Myocyte (in vitro differentiated cells): ENCODE measurements at places on chromosomes 6 and 20. TPM values are rescaled to one million over a fixed set of nuclear protein-coding genes. Genes with fewer than 3 reads are reported as not detected.

DNA sequence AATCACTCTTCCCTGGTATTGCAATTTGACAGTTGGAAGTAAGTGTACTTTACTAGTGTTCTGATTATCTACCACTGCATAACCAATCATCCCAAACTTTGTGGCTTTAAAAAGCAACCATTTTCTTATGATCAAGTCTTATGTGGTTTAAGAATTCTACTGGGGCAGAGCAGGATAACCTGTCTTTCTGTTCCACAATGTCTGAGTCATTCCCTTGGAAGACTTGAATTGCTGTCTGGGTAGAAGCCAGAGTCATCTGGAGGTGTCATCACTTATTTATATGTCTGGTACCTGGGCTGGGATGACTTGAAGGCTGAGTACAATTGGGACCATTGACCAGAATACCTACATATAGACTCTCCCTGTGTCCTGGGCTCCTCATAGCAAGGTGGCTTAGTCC lies 644.3 kb downstream of the HDGFL1 start:
- DNase-seq: peak; percentile 57

- DNase-seq: no peak
Observed at GRCh38 chr6:53831936-53832660, 37.3 kb downstream of the LRRC1 start.

GRCh38 chr6:92362404-92362803 lies 1057.0 kb downstream of the EPHA7 start:
- DNase-seq: peak; percentile 81

GRCh38 chr6:167526465-167527368 lies 201.8 kb downstream of the TTLL2 start:
- no peak for DNase-seq

DNA sequence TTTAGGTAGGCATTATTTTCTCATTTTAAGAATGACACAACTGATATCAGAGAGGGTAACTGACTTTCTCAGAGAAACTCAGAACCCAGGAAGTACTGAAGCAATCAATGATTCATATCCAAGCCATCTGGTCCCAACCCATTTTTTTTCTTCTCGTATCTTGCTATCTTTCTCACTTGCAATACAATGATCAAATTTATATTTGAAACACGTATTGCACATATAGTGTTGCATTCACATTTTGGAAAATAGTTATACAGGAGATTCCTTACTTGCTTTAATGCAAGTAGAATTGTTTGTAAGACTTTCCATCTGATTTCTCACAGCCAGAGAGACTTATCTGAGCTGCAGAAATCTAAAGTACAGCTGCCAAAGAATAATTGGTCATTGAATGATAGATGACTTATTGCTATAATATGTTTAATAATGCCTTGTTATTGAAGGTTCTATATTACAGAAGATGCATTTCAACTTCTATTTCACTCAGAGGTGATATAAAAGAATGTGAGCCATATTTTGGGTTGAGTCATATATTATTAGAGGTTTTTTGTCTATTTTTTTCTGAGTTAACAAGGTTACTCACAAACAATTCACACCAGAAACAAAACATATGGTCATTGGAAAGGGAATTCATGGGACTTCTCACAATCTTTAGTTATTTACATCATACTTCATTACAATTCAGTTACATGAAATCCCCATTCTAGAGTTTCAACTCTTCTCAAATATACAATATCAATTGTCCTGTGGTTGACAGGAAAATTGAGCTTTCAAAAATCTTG lies 337.5 kb upstream of the CITED2 start:
- no peak for DNase-seq

DNA sequence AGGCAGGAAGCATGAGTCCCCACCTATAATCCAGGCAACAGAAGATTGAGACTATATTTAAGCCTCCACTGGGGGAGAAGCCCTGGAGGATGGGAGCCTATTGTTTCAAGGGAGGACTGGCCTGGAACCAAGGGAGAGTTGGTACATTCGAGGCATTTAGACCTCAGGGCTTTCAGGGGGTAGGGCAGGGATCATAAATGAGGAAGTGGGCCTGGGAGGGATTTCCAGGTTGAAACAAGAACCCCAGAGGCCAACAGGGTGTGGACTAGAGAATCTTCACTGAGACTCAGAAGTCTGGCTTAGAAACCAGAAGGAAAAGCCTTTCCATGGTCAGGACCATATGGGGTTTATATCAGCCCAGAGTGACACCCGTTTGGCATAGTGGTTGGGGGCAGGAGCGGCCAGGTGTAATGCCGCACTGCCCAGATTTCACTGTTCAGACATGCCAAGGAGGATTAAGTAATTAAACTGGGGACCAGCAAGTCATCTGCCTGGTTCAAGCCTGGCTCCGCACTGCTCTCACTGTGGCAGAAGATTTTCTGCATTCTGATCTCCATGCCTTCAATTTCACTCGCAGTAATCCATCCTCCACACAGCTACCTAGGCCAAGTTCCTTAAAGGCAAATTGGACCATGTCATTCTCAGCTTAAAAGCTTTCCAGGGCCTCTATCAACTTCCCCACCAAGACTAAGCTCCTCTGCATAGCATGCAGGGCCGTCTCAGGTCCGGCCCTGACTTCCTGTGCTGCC lies 17.8 kb downstream of the LRFN2 start:
- no peak for DNase-seq

DNA sequence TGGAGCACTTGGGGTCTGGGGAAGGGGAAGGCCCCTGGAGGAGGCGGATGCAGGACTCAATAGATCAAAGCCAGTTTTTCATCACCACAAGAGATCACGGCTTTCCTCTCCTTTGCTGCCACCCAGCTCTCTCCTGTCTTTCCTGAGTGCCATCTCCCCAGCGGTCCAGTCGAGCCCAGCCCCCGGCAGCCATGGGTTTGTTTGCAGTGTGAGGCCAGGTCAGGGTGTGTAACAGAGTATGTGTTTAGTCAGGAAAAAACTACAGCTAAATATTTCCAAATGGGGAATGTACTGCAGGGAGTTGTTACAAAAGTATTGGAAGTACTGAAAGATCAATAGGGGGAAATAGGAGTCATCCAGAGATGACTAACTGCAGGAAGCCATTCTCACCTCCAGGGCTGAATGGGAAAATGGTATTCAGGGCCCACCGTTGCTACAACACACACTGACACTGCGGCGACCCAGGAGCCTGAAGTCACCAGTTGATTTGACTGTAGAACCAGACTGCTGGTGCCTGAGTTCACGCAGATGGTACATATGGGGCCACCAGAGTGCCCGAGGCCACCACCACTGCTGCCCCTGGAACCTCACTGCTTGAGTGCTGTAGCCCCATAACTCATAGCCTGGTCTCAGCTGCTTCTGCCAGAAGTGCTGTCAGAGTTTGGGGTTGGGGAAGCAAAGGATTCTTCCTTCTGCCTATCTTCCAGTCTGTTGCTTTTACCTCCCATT lies 23.6 kb upstream of the FANCE start:
- no peak for DNase-seq

DNA sequence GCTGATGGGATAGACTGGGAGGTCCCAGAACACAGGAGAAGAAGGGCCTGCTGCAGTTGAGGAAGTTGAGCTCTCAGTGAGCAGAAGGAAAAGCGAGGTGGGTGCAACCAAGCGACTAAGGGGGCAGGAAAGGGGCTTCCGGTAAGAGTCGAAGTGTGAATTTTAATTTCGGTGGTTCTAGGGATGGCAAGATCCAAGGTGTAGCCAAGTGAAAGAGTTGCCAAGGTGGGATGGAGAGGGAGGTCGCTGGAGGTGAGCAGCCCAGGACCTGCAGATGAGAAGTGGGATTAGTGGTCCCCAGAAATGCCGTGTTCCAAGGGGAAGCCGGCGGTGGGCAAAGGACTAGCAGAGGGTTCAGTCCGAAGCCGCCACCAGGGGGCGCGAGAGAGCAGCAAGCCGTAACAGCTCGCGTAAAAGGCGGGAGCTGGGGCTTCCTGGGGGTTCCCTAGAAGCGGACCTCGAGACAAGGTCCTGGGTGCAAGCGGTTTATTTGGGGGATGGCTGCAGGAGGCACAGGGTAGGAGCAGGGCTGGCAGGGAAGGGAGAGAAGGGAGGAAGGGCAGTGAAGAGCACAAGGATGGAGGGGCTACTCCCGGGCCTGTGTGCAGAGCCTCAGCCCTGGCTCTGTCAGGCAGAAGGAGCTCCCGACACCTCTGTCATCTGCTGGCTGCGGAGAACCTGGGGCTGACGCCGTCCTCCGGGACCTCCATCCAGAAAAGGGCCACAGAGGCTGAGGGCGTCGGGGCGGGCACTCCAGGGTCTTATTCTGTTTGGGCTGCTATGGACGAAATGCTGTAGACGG lies 103.6 kb downstream of the PAX1 start:
- DNase-seq: no peak

- DNase-seq: no peak
Observed at GRCh38 chr20:36991703-36992102, 40.2 kb upstream of the SAMHD1 start.

DNA sequence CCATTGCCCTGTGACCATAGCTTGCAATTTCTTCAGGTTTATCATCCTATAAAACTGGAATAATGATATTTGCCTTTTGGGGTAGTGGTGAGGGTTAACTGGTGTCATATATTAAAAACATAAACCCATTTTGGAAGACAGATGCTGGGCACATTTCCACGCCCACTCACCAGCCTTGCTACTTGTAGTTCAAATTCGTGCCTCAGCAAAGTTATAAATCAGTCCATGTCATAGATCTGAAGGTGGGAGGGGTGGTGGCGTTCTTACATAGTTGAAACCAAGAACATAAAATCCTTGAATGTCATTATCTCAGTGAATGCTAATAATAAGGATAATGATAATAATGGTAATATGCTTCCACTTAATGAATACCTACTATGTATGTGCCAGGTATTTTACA lies 9.4 kb upstream of the ELMO2 start:
- no peak for DNase-seq

DNA sequence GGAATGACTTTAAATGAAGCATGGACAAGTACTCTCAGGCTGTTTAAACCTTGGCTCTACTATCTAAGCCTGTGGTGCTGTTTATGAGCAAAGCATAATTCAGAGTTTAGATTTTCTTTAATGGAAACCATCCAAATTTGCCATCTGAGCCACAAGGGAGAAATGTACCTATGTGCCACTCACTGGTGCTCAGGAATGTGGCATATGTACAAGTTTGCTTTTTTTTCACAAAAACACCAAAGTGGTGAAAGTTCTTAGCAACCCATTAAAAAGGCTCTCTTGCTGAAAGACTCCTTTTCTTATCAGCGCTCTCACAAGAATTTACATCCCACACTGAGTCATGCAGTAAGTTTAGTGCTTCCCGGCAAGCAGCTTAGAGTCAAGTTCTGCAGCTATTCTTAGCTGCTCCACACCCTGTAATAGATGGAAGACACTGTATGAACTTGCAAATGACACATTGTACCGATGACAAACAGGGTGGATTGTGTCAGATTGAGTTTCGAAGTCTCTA lies 57.3 kb upstream of the MLIP start:
- peak; percentile 94 for DNase-seq

GRCh38 chr6:43687437-43688347 lies at the start of gene MRPS18A:
Gene MRPS18A (minus strand): TSS chr6:43687791. CDS start chr6:43687779, 12 bp downstream.
- DNase-seq: peak; percentile 86

DNA sequence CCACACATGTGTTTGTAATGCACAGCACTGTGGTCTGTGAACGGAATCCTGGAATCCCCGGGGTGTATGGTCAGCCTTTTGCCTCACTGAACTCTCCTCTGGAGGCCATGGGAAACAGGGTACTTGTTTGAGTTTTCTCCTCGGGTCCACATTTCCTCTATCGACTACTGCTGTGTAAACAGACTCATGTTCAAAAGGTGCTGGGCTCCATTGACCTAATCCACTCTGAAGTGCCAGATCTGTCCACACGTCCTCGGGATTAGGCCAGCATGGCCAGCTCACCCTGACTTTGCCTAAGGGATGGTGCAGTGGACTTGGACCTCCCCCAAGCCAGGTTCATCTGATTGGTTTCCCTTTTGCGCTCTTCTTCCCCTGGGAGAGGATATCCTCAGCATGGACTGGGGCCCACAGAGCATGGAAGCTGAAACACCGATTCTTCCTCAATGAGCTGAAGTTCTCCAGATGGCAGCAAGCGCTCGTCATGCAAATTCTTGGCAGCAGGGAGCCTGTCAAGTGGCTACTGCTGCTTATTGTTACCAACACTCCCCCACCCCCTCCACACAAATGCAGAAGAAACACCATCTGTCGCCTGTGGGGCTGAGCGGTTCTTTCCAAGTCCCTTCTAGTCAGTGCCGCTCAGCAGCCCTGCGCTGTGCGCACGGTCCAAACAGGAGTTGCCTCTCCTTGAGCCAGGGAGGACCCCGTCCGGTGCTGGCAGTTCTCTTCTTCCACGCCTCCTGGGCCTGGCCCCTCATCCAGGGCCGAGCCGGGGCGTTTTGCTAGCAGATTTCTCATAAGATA lies 292.6 kb upstream of the MARCKS start:
- DNase-seq: peak; percentile 97

- DNase-seq: no peak
Observed at GRCh38 chr6:132287101-132287500, 114.2 kb downstream of the MOXD1 start.

- no peak for DNase-seq
Observed at GRCh38 chr6:25007269-25007699, 71.5 kb upstream of the RIPOR2 start.

GRCh38 chr20:32958574-32958973 lies 45.7 kb downstream of the SUN5 start:
- no peak for DNase-seq

- no peak for DNase-seq
Observed at GRCh38 chr6:21690489-21690888, 96.9 kb downstream of the SOX4 start.

GRCh38 chr6:169893624-169894023 lies 142.2 kb downstream of the ERMARD start:
- no peak for DNase-seq

DNA sequence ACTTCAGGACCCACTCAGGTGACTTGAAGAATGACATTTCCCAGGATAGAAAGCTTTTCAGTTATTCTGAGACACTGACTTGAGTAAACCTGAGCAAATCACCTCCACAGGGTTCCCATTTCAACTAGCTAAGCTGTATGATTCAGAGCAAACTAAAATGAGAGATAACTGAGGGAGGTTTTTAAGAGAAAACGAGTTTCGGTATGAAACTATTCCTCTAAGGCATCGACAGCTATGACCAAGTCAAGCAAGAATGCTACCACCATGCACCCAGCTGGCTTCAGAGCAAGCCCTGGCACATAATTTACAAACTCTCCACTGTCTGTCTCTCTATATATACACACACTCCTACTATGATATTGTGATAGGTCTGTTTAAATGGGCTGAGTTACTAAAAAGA lies 75.4 kb downstream of the PERP start:
- no peak for DNase-seq

GRCh38 chr6:6001443-6001842 lies 5.3 kb downstream of the NRN1 start:
- no peak for DNase-seq

The SAMD5 gene
- 4.1 and 6.7 TPM in 2 replicates for total RNA-seq

The ARMC2 gene
- 2.3 and 2.9 TPM in 2 replicates for total RNA-seq

The FAXC gene
- total RNA-seq: 0.11 and 3.0 TPM in 2 replicates

The NRN1 gene
- total RNA-seq: 60.1 and 79.4 TPM in 2 replicates

The MUC22 gene
- not detected in 2 replicates for total RNA-seq

The DEF6 gene
- 0.31 TPM in 1 of 2 replicates, not detected in the other for total RNA-seq

The ENPP3 gene
- total RNA-seq: 0.05 and 0.08 TPM in 2 replicates

The SCAF8 gene
- 29.2 and 35.7 TPM in 2 replicates for total RNA-seq

The HTR1E gene
- total RNA-seq: not detected in 2 replicates

The CCN2 gene
- 16.1 and 20.2 TPM in 2 replicates for total RNA-seq

The PTK6 gene
- 2.1 and 5.2 TPM in 2 replicates for total RNA-seq
